Fibroblast of skin of left quadriceps (primary cell): ENCODE measurements at places on chromosomes 11 and 22.

DNA sequence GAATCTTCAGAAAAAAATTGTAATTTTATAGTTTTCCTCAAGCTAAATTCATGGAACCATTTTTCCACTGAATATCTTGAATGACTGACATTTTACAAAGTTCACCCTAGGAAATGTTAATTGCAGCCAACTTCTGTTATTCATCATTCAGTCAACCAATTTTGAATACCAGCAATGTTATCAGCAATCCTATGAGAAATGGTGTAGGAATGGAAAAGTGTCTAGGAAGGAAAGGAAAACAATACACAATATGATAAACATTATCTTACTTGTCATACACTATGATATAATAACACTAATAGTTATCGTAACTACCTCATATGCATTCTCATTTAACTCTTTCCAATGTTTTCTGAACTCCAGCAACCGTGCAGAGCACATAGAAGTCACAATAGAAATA lies 790.5 kb upstream of the LRRC4C start:
- no peak for DNase-seq

DNA sequence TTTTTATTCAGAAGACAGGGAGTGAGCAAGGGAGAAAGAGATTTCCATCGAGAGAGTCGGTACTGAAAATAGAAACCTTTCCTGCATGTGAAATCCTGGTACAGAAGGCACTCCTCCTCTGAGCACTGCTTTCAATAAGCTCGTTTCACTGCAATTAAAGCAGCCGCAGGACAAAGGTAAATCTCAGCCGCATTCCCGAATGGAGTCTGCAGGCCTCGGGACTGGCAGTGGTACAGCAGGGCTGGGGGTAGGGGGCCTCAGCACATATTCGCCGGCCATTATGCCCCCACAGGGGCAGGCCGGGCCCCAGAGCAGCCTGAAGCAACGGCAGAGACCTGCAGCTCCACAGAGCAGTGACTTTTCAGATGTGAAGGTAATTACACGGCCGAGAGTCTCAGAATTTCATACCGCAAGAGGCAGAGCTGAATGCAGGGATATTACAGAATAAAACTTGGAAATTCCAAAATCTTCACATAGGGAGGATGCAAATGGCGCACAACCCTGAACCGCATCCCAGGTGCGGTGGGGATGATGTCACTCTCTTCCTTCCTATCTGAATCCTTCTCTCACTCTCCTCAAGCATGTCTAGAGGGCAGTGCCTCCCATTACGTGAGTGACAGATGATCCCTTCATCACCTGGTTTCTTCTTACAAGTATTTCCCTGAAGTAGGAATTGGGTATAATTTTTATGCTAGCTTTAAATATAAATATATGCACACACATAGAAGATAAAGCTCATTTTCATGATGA lies 622.1 kb downstream of the OPCML start:
- no peak for DNase-seq

DNA sequence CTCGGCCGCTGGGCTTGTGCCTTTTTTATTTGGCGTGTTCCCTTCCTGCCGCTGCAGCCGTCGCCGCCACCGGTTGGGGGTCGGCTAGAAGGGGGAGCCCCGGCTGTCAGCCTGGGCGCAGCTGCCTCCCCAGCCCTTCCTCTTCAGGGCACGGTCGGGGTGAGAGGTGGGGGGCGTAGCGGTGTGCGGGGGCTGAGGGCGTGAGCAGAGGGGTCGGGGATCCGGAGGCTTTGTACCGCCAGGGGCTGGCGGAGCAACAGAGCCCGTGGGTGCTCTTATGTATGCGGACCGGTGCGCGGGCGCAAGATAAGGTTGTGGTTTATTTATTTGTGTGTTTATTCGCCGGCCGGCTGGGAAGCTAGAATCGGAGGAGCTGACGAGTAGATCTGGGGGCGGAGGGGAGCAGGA lies 477 bp downstream of the ZBTB16 start:
- no peak for DNase-seq

DNA sequence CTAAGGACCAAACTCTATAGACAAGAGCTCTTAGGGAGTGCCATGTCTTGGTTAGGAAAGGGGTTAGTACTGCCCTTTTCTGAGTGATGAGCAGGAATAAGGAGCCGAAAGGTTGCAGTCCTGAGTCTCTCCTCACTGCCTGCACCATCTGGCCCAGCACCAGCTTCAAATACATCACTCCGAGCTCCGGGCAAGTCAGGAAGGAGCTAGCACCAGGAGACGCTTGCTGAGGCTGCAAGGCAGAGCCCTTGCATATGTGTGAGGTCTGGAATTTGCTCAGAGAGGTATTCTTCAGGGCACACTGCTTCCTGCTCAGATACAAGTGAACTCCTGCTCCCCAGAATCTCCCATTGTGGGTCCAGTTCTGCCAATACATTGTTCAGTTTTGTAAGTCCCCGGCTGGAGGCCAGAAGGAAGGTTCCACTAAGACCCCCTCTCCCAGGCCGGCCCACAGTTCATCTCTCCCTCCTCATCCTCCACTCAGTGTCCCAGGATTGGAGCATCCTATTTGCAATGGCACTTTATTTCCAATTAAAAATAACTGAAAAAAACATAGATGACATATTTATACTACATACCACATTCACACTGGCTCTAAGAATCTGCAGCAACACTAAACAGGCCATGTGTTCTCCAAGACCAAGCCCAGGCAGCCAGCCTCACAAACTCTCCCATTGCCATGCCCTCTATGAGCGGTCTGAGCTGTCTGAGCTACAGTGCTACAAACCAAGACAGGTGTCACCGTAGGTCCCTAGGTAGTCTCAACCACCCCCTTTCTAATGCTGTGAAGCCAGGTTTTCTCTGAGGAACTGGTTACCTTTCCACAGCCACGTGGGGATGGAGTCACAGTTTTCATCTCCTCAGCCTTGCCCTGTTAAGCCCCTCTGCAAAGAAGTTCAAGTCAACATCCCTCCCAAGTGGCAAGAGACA lies 55.1 kb upstream of the SPATA19 start:
- DNase-seq = no peak

- no peak for DNase-seq
Measured at GRCh38 chr11:103420593-103420992, 311.4 kb downstream of the DYNC2H1 start.

GRCh38 chr11:115085461-115086210 lies 407.3 kb downstream of the NXPE2 start:
- DNase-seq = no peak

DNA sequence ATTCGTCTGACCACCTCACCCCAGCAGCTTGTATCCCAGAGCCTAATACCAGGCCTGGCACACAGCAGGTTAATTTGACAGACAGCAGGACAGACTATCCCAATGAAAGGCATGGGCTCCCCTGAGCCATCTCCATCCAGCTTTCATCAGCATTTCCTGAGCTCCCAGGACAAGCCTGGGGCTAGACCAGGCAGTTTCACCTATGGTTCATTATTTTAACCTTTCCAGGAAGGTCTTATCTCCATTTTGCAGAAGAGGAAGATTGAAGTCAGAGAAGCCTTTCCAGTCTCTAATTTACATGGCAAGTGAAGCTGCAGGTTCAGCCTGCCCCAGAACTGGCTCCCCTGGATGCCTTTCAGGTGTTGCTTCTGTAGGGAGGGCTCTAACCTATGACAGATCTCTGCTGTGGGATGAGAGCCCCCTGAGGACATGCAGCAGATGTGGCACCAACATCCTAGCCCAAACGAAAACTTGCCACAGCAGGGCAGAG lies 17.0 kb downstream of the ARRB1 start:
- DNase-seq = no peak

- no peak for DNase-seq
Measured at GRCh38 chr11:2778630-2779498, 79.1 kb upstream of the KCNQ1OT1 start.
